ENCODE measurements at places on chromosomes 5 and 9.
A peak's percentile ranks its signal among the peaks of the same experiment; 100 is the strongest.

- DNase-seq: no peak
Measured at GRCh38 chr9:106945727-106946660, 83.0 kb downstream of the ZNF462 start.

DNA sequence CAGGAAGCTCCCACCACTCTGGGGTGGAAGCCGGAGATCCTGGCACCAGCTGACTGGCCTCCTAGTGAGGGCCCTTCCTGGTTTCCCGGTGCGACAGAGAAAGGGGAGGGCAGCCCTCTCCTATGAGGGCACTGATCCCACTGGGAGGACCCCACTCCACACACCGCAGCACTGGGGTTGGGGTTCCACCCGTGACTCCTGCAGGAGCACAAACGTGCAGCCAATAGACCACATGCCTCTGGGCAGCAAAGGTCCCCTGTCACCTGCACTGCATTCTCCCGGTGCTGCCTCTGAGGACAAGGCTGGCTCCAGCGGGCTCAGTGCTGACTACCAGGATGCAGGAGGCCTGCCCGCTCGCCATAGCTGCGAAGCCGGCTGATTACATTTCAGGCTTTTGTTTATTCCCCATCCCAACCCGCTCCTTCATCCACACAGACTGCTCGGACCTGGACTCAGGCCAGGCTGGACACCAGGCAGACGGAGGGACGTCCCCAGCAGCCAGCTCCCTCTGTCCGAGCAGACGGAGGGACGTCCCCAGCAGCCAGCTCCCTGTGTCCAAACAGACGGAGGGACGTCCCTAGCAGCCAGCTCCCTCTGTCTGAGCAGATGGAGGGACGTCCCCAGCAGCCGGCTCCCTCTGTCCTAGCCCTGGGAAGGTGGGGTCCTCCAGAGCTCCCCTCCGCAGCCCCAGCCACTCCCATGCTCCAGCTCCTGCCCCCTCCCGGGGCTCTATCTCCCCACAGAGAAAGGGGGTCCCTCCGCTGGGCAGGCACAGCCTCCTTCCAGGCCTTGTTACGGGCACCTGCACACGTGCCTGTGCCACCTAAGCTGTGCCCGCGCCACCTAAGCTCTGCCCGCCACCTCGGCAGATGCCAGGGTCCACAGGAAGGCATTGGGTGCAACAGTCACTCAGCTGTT is 8.8 kb upstream of the CEP72 start:
- DNase-seq: no peak

- no peak for DNase-seq
Measured at GRCh38 chr5:13946111-13946510, 1.6 kb upstream of the DNAH5 start.

- no peak for DNase-seq
Measured at GRCh38 chr9:132056717-132057560, 22.7 kb downstream of the MED27 start.

- DNase-seq: no peak
Measured at GRCh38 chr9:4904322-4905134, 80.5 kb upstream of the JAK2 start.

DNA sequence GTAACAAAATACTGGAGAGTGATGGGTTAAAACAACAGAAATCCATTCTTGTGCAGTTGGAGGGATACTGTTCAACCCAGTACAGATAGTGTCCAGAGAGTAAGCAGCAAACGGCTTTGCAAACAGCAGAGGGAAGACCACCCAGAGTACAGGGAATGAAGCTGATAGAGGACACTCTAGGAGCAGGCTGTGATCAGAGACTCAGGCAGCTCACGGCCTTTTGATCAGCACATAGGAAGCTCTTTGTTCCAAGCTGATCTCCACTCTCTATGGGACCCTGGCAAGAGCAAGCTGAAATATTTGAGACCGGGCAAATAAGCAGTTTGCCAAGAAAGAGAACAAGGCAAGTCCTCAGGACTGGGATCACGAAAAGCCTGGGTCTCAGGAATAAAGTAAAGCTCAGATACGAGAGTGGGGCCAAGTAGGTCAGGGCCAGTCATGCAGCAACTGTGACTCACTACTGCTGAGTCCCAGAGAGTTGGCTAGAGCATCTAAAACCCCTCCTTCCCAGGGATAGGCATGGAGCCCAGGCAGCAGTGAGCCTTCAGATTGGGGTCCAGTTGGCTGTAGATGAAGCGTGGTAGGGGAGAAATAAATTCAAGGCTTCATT is 52.4 kb downstream of the MELK start:
- DNase-seq: no peak

DNA sequence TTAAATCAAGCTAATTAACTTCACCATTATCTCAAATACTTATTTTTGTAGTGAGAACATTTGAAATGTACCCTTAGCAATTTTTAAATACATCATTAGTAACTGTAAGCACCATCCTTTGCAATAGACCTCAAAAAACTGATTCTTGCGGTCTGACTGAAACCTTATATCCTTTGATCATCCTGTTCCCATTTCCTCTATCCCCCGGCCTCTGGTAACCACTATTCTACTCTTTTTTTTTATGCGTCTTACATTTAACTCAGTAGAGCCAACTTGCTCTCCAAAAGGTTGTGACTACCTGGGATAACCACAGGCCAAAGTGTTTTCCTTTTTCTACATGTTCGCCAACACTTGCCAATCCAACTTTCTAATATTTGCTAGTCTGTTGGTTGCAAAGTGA is 106.1 kb downstream of the IRX1 start:
- no peak for DNase-seq

- DNase-seq: no peak
Measured at GRCh38 chr9:76342858-76343257, 51.4 kb downstream of the RFK start.

- no peak for DNase-seq
Measured at GRCh38 chr5:22649074-22649473, 204.1 kb downstream of the CDH12 start.

DNA sequence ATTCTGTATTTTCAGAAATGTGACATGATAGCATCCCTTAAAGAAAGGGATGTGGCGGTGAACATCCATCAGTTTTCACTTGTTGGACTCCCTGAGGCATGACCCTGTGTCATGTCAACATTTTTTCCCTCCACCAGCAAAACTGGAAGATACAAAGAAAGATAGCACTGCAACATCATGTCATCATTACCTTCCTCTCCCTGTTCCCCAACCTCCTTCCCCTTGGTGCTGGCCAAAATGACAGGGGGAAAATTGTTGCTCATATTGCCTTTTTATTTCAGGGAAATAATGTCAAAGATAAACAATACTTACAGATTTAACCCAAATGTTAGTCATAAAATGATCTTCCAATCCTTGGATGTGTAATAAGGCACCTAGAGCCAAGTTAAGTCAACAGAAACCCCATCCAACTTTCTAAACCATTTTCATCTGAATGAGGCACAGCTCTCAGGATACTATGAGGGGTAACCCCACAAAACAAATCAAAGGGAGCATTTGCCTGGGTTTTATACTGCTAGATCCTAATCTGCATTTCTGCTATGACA is 644.3 kb downstream of the ACTL7B start:
- DNase-seq: no peak

- DNase-seq: no peak
Measured at GRCh38 chr5:93385655-93386054, 195.4 kb downstream of the NR2F1-AS1 start.

GRCh38 chr5:122076669-122077365 is 1.2 kb downstream of the LOX start:
- peak; percentile 72 for DNase-seq

DNA sequence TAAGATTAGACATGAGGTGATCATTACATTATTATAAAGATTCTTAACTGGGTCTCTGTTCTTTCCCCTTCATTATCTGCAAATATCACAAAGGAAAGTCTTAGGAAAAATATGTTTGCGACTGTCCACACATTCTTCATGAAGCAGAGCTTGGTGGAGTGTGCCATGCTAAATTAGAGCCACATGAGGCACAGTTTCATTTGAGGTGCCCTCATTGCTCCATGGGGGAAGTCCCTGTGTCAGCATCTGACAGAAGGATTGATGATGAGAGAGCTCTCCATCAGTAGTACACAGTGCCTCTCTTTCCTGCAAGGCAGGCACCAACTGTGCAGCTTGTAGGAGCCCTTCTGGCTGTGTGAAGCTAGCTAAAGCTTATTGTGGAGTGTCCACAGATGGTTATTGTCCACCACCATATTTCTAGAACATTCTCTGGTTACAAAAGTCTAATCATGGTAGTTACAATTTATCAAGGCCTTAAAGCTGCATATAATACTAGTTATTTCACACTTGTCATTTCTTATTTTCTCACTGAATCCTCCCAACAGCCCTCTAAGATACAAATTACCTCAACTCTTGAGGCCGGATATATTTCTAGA is 63.9 kb downstream of the C9orf152 start:
- peak; percentile 74 for DNase-seq

- DNase-seq: no peak
Measured at GRCh38 chr9:110076894-110077725, 130.8 kb downstream of the C9orf152 start.

DNA sequence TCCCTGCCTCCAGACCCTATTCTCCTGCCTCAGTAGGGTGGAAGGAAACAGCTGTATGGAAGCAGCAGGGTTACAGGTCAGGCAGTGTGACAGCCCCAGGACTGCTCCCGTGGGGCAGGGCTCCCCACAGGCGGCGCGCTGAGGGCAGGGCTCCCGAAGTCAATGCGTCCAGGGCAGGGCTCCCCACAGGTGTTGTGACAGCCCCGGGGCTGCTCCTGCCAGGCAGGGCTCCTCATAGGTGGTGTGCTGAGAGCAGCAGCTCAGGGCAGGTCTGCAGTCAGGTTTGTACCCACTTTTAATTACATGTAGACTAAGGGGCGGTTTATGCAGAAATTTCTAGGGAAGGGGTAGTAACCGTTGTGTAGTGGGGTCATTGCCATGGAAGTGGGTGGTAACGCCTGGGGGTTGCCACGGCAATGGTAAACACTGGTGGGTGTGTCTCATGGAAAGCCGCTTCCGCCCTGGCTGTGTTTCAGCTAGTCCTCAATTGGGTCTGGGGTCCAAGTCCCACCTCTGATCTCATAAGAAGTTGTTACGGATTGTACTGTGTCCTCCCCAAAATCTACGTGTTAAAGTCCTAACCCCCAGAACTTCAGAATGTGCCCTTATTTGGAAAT is 16.7 kb upstream of the TERT start:
- no peak for DNase-seq

- DNase-seq: no peak
Measured at GRCh38 chr9:71858812-71859211, 52.2 kb downstream of the ABHD17B start.

- no peak for DNase-seq
Measured at GRCh38 chr9:107274096-107274495, 9.0 kb upstream of the RAD23B start.

DNA sequence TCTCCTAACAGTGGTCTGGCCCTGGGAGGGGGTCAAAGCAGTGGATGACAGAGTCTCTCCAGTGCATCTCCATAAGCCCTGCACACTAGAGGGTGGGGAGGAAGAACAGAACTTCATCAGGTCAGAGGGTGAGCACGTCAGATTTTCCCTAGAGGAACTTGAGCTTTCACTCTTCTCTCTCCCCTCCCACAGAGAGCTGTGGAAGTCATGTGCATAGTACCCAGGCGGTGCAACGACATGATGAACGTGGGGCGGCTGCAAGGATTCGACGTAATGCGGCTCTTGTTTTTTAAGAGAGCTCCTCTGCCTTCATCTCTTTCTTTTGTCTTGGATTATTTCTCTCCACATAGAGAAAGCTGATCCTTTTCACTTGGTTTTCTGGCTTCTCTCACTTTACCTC is 100.2 kb upstream of the OTULINL start:
- no peak for DNase-seq

DNA sequence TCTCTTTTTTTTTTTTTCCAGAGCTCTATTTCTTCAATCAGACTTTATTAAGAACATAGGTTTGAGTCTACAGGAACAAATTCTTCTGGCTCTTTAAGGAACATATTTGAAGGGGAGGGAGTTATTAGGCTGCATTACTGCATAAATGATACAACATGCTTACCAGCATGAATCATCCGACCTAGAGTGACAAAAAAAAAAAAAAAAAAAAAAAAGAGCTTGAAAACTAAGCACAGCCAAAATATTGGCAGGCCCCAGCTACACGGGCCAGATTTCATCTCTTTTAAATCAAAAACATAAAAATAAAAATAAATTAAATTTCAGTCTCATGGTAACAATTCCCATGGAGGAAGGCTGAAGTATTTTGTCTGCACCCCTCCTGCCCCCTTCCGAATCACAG is 26.3 kb downstream of the MSX2 start:
- DNase-seq: no peak

GRCh38 chr5:14269395-14269794 is 126.3 kb downstream of the TRIO start:
- no peak for DNase-seq

GRCh38 chr9:112789473-112789872 is 38.9 kb downstream of the SNX30 start:
- no peak for DNase-seq

DNA sequence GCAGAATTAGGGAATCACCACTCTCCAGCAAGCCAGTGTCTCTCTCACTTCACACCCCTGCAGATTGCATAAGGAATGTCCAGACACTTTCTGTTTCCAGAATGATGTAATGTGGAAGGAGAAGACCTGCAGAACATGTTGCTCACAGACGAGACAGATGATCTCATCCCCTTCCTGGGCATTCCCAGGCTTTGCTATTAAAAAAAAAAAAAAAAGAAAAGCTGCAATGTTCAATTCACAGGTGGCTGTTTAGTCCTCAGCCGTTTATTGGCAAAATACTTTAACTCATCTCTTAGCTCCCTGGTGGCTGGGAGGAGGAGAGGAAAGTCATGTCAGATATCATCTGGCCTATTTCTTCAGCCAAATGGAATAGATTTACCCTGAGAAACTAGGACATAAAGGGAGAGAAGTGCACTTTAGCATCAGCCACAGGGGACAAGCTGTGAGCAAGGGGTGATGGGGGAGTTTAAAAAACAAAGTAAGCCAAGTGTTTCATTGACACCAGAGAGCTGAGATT is 95.9 kb upstream of the TNC start:
- DNase-seq: no peak

- DNase-seq: peak; percentile 11
Measured at GRCh38 chr5:106876665-106877194, 794.0 kb downstream of the EFNA5 start.

DNA sequence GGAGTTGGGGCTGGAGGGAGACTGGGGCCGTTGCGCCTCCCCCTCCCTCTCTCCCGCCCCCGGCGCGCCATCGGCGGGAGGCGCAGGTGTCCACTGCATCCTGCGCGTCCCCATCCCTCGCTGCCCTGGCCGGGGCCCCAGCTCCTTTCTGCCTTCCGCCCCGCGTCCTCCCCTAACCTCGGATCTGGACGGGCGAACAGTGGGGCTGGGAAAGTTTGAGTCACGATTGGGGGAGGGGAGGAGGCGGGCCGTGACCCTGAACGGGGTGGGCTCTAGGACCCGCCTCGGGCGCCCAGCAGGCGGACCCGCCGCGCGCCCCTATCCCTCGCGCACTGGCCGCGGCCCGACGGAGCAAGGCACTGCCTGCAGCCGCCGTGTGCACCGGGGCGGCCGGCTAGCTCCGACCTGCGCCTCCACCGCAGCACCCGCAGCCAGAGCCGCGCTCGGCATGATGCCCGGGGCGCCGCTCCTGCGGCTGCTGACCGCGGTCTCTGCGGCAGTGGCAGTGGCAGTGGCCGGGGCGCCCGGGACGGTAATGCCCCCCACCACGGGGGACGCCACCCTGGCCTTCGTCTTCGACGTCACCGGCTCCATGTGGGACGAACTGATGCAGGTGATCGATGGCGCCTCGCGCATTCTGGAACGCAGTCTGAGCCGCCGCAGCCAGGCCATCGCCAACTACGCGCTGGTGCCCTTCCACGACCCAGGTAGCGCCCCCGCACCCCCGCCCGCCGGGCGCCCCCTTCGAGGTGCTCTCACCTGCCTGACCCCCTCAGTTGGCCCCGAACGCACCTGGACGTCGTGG is at the start of gene HMCN2:
TSS of gene HMCN2 (plus strand) at position 330 of the 805 bp plus-strand sequence. CDS start at position 449, 119 bp downstream.
- DNase-seq: no peak

GRCh38 chr5:150152636-150153462 is 2.8 kb downstream of the PDGFRB start:
- DNase-seq: no peak

Data from hematopoietic multipotent progenitor cell treated with erythropoietin and hydrocortisone succinate and interleukin-3 and kit ligand, for 6 days (in vitro differentiated cells).